ENCODE measurements at places on chromosomes 5 and 9.

DNA sequence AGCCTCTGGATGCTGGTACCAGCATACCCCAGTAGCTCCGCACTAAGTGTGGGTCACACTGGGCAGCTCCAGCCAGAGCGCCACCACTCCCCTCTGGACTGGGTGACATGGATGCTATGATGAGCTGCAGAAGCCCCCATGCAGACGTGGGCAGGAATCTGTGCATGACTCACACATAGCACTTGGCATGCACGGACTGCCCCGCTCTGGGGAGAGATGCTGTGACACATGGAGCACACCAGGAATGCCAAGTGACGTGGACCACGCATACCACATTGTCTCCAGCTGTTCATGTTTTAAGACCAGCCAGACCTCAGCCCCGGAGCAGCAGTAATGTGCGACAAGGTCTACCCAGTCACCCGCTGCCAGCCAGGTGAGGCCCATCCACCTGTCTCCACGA lies 64.1 kb downstream of the SEMA4D start:
- no peak for DNase-seq

- no peak for DNase-seq
These were observed 11.5 kb downstream of the ANXA1 start for GRCh38 chr9:73162987-73163768.

GRCh38 chr9:20309124-20309523 lies 313.2 kb downstream of the MLLT3 start:
- DNase-seq: no peak

GRCh38 chr9:131181091-131181681 lies 55.8 kb downstream of the NUP214 start:
- no peak for DNase-seq

- no peak for DNase-seq
These were observed 125.6 kb upstream of the TARS1 start for GRCh38 chr5:33315189-33315588.

DNA sequence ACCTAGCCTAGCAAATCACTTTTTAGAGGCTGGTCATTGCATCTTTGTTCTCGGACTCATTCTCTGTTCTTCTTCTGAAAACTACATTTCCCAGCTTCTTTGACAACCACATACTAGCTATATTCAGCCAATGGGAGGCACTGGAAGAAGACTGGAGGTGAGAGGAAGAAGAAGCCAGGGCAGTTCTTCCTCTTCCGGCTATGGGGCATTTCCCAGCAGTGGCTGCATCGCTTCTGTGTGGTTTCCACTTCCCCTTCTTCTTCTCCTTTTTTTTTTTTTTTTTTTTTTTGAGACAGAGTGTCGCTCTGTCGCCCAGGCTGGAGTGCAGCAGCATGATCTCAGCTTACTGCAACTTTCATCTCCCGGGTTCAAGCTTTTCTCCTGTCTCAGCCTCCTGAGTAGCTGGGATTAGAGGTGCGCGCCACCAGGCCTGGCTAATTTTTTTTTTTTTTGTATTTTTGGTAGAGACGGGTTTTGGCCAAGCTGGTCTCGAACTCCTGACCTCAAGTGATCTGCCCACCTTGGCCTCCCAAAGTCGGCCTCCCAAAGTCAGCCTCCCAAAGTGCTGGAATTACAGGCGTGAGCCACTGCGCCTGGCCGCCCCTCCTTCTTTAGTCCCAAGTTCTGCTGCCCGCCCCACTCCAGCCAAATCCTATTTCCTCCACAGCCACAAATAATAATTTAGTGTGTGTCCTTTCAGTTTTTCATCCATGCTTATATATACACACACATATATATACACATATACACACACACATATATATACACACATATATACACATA lies 6.9 kb upstream of the UBAP1 start:
- no peak for DNase-seq

Measured in stimulated activated CD4-positive, alpha-beta T cell treated with anti-CD3 and anti-CD28 coated beads, Interleukin-12 subunit alpha, Interleukin-12 subunit beta, amount 100 ng/mL, for 24 hours (primary cell).